H1 (cell line): ENCODE measurements at places on chromosomes 4 and X. TPM values are rescaled to one million over a fixed set of nuclear protein-coding genes. Genes with fewer than 3 reads are reported as not detected.

The XKRX gene
- polyA plus RNA-seq, result 0.70 and 0.83 TPM in 2 replicates

The DCAF12L1 gene
- 0.24 and 0.27 TPM in 2 replicates for polyA plus RNA-seq

The ADH7 gene
- polyA plus RNA-seq, result not detected in 2 replicates

The ARX gene
- 0.05 TPM in 1 of 2 replicates, not detected in the other for polyA plus RNA-seq

The RTL3 gene
- polyA plus RNA-seq, result not detected in 2 replicates

The NDP gene
- polyA plus RNA-seq, result 0.14 and 0.26 TPM in 2 replicates

The TMEM35A gene
- 3.9 and 5.8 TPM in 2 replicates for polyA plus RNA-seq

The NCAPG gene
- polyA plus RNA-seq, result 6.8 and 12.9 TPM in 2 replicates

The H2BW2 gene
- polyA plus RNA-seq, result 0.03 and 0.44 TPM in 2 replicates

The PSAPL1 gene
- polyA plus RNA-seq, result 0.03 TPM in 2 replicates

The ADAMTS3 gene
- polyA plus RNA-seq, result 0.99 and 1.3 TPM in 2 replicates

The ADH1B gene
- polyA plus RNA-seq, result not detected in 2 replicates

The TLL1 gene
- 0.16 and 0.18 TPM in 2 replicates for polyA plus RNA-seq

The CSN1S1 gene
- not detected in 2 replicates for polyA plus RNA-seq

The P2RY4 gene
- 0.38 and 0.55 TPM in 2 replicates for polyA plus RNA-seq

The COL25A1 gene
- polyA plus RNA-seq, result 1.1 and 1.6 TPM in 2 replicates

The VEGFC gene
- 0.38 and 0.53 TPM in 2 replicates for polyA plus RNA-seq

The MAGEA1 gene
- polyA plus RNA-seq, result not detected in 2 replicates

The CRMP1 gene
- 131 and 137 TPM in 2 replicates for polyA plus RNA-seq

The MAGEA6 gene
- polyA plus RNA-seq, result 0.08 and 0.17 TPM in 2 replicates

The SYN1 gene
- 2.1 and 3.2 TPM in 2 replicates for polyA plus RNA-seq

The PLP1 gene
- 218 and 279 TPM in 2 replicates for polyA plus RNA-seq

The PIGA gene
- polyA plus RNA-seq, result 2.1 and 5.0 TPM in 2 replicates

The CCSER1 gene
- polyA plus RNA-seq, result 0.11 and 0.26 TPM in 2 replicates

The BTC gene
- polyA plus RNA-seq, result 0.08 and 0.09 TPM in 2 replicates

The BCORL1 gene
- 1.4 and 1.9 TPM in 2 replicates for polyA plus RNA-seq

The MAOA gene
- polyA plus RNA-seq, result 2.4 and 2.6 TPM in 2 replicates

The STPG2 gene
- polyA plus RNA-seq, result 0.03 TPM in 1 of 2 replicates, not detected in the other

The GIMD1 gene
- not detected in 2 replicates for polyA plus RNA-seq

The PARM1 gene
- 2.0 and 2.3 TPM in 2 replicates for polyA plus RNA-seq
